Mammary epithelial cell (primary cell): ENCODE measurements at places on chromosomes 6 and 20. TPM values are rescaled to one million over a fixed set of nuclear protein-coding genes. Genes with fewer than 3 reads are reported as not detected.

Gene TMEM74B
- polyA plus RNA-seq = 0.67 TPM

GRCh38 chr6:61592238-61592637 is 693.8 kb downstream of the KHDRBS2 start:
- no peak for DNase-seq

DNA sequence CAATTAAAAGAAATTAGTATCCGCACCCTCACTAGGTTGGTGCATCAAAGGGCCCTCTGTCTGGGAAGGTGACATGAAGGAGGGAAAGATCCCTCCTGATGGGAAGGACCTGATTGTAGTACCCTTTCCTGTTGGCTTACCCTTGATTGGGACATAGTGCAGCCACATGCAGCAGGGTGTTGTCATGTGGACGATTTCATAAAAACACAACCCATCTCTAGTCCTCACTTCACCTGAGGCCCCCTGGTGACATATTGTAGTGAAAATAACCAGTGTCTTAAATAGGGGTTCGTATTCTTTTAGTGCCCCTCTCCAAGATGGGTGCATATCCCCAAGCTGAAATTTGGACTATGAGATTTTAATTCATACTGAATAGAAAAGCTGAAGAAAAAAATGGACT is 97.3 kb downstream of the SLX4IP start:
- no peak for DNase-seq

DNA sequence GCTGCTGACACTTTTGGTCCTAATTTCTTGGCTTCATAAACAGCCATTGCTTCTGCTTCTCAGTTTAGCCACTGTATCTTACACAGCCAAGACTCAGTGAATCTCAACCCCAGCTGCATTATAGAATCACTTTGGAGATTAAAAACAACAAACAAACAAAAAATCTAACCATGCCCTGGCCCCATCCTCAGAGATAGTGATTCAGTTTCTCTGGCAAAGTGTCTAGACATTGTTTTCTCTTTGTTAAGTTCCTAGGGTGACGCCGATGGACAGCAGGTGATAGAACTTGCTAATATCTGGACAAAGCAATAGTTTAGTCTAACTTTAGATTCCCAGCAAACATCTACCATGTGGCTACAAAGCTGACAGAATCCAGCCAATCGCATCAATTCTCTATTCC is 2.9 kb downstream of the ADGRF5 start:
- DNase-seq = no peak
